ENCODE measurements at places on chromosomes 3 and 15.

DNA sequence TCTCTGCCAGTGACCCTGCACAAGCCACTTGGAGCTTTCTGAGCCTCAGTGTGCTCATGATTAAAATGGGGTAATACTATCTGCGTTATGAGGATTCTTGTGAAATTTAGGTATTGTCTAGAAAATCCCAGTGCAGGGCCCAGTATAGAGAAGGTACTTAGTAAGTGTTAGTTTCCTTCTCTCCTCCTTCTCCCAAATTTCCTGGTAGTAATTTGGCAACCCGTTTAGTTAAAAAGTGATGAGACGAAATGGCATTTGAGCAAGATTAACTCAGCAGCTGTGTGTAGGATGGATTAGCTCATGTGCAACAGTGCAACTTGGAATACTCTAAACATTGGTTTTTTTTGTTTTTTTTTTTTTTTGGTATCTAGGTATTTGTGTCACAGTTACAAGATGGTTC is 84.6 kb downstream of the SLCO3A1 start:
- no peak for DNase-seq

DNA sequence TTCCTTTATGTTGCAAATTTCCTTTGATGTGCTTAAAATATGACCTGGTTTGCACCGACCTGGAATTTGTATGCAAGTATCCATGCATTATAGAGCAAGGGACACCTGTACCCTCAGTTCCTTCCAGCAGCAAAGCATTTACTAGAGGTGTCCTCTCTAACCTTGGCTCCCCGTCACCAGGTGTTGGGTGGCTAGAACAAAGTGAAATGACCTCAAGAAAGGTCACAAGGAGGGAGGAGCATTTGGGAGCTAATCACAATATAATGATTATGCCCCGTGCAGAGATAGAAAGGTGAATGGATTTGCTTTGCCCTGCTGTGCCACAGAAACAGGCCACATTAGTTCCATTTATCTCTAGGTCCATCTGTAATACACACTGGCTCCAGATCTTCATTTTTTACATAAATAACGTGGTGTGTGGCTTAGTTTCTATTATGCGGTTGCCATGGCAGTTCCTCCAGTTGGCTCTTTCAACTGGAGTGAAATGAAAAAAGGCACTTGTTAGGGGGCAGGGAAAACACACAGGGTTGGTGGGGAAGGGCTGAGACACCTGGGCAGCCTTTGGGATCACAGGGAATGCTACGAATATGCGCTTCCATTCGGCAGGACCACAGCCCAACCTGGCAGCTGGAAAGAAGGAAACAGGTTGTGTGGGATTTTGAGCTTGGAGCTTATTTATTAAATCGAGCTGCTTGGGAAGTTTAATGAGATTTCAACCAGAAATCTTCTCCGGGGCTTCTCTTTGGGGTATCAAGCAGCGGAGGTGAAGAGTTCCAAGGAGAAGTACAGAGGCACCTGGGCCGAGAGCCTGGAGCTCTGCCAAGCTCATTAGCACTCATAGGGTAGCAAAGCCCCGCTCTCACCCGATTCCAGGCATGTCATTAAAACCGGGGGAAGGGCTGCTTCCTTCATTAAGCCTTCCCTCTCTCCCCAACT is 233.5 kb upstream of the ST8SIA2 start:
- DNase-seq, result no peak

GRCh38 chr15:96356494-96357455 is 26.3 kb downstream of the NR2F2 start:
- peak; percentile 89 for DNase-seq

DNA sequence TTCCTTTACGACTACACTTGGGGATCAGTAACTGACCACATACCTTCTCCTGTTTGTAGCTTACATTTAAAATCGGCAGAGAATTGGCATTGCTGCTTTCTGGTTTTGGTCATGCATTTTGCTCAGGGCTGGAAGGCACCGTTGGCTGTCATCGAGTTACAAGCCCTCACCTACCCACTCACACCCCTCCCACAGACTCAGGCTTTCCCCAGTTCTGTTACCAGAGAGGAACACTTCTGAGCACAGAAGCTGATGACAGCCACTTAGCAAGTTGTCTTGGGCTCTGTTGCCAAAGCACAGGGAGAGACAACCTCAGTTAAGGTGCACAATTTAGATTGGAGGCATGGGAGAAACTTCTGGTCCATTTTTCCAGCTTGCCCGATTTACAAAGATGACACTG is 204.8 kb upstream of the TOPAZ1 start:
- DNase-seq, result no peak

GRCh38 chr3:30289324-30289723 is 317.1 kb upstream of the TGFBR2 start:
- DNase-seq, result no peak

- peak; percentile 7 for DNase-seq
These were observed at the start of gene FBXO40 for GRCh38 chr3:121592856-121593702. TSS of gene FBXO40 (plus strand) at chr3:121593379. CDS start at chr3:121620576, 27,197 bp downstream.

GRCh38 chr3:151276687-151277042 is 1.7 kb downstream of the P2RY14 start:
- no peak for DNase-seq

DNA sequence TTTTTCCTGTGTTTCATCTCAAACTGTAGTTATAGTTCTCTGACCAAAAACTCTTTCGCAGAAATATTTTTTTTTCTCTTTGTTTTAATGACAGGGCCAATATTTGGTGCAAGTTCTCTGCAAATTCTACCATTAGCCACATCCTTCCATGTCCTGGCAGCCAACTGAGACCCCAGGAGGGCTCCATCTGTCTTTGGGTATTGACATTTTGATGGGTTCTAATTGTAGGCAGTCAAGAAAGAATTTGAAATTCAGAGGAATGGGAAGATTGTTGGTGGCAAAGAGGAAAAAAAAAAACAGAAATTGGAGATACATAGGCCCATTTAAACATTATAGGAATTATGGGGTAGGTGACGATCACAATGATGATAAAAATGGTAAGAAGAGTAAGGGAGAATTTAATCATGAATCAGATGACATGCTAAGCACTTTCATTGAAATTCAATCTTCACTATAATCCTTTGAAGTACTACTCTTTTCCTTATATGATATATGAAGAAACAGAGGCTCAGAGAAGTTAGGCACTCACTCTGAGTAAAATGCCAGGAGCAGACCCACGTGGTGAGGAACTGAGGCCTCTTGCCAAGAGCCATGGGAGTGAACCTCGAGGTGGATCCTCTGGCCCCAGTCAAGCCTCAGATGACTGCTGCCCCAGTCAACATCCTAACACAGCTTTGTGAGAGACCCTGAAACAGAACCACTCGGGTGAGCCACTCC is 151.4 kb downstream of the PDZRN3 start:
- DNase-seq, result no peak

GRCh38 chr3:124785973-124786372 is 55.7 kb downstream of the UMPS start:
- no peak for DNase-seq

- DNase-seq, result peak; percentile 61
These were observed 8.5 kb upstream of the FANCD2 start for GRCh38 chr3:10017636-10018292.

GRCh38 chr3:129892857-129893580 is 492 bp downstream of the TMCC1 start:
- DNase-seq, result no peak

DNA sequence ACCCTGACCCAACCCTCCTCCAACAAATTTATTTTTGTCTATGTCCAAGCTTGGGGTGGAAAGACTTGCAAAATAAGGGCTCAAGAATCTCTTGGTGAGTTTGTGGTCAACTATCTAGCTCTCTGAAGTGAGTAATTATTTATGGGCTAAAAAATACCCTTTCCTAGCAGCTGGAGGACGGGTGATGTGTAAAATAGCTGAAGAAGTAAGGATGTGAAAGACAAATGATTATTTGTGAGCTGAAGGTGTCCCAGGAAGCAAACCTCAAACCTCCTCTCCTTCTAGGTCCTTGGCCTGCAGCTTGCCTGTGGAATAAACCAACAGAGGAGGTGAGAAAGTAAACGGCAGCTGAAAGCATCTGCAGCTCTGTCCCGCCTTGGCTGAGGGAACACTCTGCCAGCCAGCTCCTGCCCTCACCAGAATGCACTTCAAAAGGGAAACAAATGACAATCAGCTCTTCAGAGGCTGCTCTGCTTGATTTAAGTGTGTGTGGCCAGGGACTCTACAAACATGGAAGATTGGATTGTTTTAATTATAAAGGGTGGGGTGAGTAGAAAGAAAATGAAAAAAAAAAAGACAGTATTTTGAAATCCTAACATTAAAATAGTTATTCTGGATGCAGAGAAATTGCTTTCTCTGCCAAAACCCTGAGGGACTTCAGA is 60.3 kb downstream of the TM4SF4 start:
- peak; percentile 70 for DNase-seq

GRCh38 chr3:168815946-168816345 is 720.2 kb upstream of the GOLIM4 start:
- DNase-seq, result no peak

GRCh38 chr3:187264021-187264420 is 27.5 kb downstream of the MASP1 start:
- peak; percentile 85 for DNase-seq

DNA sequence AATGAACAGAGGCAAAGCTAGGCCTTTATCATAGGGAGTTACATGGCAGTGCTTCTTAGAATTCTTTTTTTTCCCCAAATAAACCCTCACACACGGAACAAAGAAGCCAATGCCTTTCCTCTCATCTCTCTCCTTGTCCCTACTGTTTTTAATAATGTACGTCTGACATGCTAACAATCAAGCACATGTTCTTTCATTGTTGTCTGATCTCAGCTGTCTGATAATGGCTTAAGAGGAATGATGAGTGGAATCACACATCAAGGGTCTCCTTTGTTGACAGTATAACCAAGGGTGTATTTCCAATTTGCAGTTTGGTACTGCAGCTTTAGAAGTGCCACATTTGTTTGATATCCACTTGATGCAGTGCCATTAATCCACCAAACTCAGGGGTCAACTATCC is 34.8 kb upstream of the EPHA3 start:
- DNase-seq, result no peak

- no peak for DNase-seq
These were observed 215.5 kb upstream of the LRTM1 start for GRCh38 chr3:55143336-55143735.

DNA sequence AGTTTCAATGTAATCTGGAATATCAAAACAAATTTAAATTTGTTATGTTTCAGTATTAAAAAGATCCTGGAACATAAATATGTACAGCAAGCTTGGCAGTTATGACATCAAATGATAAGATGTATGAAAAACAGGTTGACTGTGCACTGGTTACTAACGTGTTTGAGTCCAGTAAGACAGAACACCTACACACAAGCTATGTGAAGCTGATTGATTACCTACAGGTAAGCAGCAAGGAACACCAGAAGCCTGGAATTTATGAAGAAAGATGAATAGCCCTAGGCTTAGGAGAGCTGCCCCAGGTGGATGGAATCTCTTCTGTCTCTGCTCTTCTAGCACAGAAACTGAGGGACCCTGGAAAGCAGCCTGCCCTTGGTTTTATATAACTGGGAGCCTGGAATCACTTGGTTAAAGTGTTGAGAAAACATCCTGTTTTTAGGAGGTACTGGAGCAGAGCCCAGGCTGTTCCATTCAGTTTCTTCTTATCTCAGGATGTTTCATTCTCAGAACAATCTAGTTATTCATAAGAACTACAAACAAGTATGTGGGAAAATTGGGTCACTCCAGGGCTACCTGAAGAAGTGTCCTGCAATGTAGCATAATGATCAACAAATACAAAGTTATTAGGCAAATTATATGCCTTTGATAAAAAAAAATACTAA is 36.3 kb downstream of the SLITRK3 start:
- no peak for DNase-seq

DNA sequence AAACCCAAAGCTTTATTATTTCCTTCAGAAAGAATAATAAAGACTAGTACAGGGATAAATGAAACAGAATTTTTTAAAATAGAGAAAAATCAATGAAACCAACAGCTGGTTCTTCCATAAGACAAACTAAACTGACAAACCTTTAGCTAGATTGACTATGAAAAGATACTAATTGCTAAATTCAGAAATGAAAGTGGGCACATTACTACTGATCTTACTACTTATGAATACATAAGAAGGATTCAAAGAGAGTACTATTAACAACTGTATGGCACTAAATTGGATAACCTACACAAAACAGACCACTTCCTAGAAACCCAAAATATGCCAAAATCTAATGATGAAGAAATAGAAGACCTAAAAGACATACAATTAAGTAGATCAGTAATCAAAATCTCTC is 278.2 kb downstream of the ISL2 start:
- DNase-seq, result no peak

DNA sequence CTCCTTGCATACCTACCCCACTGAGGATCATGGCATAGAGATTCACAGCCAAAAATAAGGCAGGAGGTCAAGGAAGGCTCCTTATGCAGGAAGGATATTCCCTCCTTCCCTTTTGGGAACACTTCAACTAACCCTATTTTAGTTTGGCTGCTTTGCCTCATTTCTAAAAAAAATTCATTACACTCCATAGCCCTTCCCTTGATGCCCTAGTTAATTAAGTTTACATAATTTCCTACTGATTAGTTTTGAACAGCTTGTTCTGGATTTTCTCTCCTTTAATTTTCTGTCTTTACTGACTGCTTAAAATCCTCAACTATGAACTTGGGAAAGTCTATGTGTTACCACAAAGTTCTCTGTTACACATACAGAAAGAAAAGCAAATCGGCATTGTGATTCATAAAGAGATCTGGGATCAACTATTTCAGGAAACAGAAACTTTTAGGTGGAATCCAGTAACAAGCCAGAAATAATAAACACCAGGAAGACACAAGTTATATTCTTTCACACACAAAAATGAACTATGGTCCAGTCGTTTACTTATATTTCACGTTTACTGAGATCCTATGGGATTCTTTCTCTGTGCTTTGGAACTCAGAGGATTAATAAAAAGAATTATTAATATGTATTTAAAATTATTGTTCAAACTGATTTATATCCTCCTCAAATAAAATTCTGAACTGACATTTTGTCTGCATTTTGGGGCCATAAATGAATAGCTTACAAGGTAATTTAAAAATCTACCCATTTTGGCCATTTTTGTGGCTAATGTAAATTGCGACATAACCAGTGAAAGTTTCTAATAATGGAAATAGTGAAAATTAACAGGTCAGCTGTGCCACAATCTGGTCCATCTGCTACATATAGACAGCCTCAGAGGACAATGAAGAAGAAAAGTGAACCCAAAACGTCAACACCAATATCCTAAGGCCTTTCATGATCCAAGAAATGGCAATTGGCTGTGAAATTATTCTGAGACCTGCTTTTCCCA is 113.8 kb downstream of the FRMD5 start:
- peak; percentile 86 for DNase-seq

- DNase-seq, result peak; percentile 88
These were observed 159.8 kb upstream of the NUDT16 start for GRCh38 chr3:131221731-131222130.

DNA sequence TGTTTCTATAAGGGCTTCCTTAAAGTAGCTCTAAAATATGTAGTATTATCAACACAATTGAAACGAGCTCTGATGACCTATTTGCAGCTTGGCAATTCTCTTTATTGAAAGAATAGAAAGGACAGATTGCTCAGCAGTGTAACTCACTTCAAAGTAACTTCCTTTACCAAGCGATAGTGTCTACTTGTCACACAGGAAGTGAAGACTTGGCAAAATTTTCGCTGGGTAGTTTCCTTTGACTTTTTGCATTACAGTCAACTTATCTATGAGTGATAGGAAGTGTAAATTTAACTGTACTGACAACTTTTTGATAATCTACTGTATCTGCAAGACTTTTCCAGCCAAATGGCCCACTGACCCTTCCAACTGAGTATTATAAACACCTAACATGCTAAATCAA is 22.8 kb downstream of the SLC9A9 start:
- no peak for DNase-seq

All from choroid plexus epithelial cell (primary cell).